GM20000 (cell line): ENCODE measurements at places on chromosomes 3 and 15.
A peak's percentile ranks its signal among the peaks of the same experiment; 100 is the strongest.

- DNase-seq: no peak
Measured at GRCh38 chr15:71330638-71331162, 215.4 kb downstream of the THSD4 start.

DNA sequence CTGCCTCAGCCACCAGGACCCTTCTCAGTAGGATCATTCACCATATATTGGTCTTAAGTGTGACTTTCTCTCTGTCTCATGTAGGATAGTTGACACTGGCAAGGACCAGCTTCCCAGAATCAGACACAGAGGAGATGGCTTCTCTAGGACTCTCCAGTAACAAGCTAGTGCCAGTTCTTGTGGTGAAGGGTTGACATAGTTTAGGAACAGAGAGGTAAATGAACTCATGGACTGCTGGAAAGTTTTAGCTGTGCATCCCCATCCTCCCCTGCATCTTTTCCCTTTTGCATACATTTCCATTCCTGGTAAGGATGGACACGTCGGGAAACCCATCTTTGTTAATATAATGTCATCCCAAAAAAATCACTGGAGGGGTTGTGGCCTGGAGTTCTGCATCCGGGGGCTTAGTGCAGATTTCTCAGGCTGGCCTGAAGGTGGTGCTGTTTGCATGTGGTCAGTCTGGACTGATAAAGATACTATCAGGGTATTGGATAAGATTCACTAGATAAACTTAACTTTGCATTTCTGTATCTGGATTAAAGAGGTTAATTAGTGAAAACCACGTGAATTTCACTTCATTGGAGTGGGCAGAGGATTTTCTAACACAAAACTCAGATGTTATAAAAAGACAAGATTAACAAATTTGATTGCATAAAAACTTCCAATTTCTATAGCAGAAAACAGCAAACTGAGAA lies 110.8 kb downstream of the TBC1D2B start:
- peak; percentile 77 for DNase-seq

GRCh38 chr3:47102081-47102600 lies 61.8 kb downstream of the SETD2 start:
- no peak for DNase-seq

GRCh38 chr15:72197460-72198355 lies at the start of gene GRAMD2A:
TSS of gene GRAMD2A (minus strand) at chr15:72197787.
- peak; percentile 87 for DNase-seq

- DNase-seq: no peak
Measured at GRCh38 chr3:22349215-22349851, 598.3 kb upstream of the ZNF385D start.

GRCh38 chr15:74024687-74025086 lies 30.2 kb downstream of the PML start:
- DNase-seq: no peak

GRCh38 chr3:115280506-115280905 lies 133.4 kb upstream of the ZBTB20 start:
- DNase-seq: no peak

GRCh38 chr15:99029341-99030144 lies 22.0 kb upstream of the PGPEP1L start:
- DNase-seq: no peak

- no peak for DNase-seq
Measured at GRCh38 chr3:130826516-130827182, 67.2 kb upstream of the ATP2C1 start.

- DNase-seq: no peak
Measured at GRCh38 chr15:25057574-25057973, 102.8 kb downstream of the SNRPN start.

- DNase-seq: no peak
Measured at GRCh38 chr3:81518945-81519344, 242.5 kb downstream of the GBE1 start.
